Nephron progenitor cell (in vitro differentiated cells): ENCODE measurements at places on chromosomes 4 and X.

- H3K27ac ChIP-seq = peak overlapping the region; percentile 90
- H3K36me3 ChIP-seq = peaks cover 2% of the 10 kb centered on the region
- peaks cover 4% of the 10 kb centered on the region for H3K27me3 ChIP-seq
- H3K4me1 ChIP-seq = peaks cover 34% of the 10 kb centered on the region
- no peak overlapping the region for H3K4me3 ChIP-seq
Measured at GRCh38 chr4:151583157-151583914, 174.4 kb downstream of the FHIP1A start.

- DNase-seq = no peak
- H3K27me3 ChIP-seq = peaks cover 3% of the 10 kb centered on the region
- H3K27ac ChIP-seq = no peak overlapping the region
- no peaks in the 10 kb centered on the region for H3K36me3 ChIP-seq
- H3K4me1 ChIP-seq = peaks cover 4% of the 10 kb centered on the region
Measured at GRCh38 chr4:150126864-150127203, 48.6 kb downstream of the DCLK2 start.

DNA sequence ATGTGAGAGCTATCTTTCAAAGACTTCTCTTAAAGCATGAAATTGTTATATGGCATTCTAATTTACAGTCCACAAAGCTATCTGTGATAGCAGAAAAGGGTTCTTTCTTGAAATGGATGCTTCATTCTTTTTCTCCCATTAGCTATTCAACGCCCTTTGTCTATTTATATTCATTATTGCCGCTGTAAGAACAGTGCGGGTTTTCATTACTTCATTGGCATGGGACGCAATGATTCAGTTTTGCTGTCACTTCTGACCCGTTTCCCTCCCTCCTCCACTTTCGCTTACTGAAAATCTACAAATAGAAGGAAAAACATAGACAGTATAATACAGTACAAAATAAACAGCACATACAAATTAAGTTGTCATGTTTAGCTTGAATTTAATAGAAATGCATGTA, 394.6 kb downstream of the PCDH7 start:
- H3K36me3 ChIP-seq = no peaks in the 10 kb centered on the region
- no peak for DNase-seq
- H3K4me3 ChIP-seq = no peak overlapping the region

GRCh38 chr4:84878546-84878945, 87.9 kb downstream of the WDFY3 start:
- H3K4me1 ChIP-seq = no peaks in the 10 kb centered on the region
- no peak overlapping the region for H3K4me3 ChIP-seq
- H3K27me3 ChIP-seq = no peaks in the 10 kb centered on the region
- DNase-seq = no peak

DNA sequence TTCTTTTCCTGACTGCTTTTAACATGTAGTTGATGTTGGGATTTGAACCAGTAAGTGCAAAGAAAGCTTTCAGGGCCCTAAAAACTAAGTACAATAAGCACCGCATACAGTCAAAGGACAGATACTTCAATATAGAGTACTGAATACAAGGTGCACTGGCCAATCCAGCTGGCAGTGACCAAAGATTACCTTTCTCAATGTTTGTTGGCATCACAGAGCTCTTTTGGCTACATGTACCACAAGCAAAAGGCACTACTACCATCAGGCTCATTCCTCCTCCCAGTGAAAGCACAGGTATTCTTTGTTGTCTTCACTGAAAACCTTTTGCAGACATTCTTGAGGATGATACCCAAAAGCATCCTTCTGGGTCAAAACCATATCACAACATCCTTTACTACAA, 65.2 kb upstream of the ZCCHC13 start:
- peaks cover 31% of the 10 kb centered on the region for H3K36me3 ChIP-seq

DNA sequence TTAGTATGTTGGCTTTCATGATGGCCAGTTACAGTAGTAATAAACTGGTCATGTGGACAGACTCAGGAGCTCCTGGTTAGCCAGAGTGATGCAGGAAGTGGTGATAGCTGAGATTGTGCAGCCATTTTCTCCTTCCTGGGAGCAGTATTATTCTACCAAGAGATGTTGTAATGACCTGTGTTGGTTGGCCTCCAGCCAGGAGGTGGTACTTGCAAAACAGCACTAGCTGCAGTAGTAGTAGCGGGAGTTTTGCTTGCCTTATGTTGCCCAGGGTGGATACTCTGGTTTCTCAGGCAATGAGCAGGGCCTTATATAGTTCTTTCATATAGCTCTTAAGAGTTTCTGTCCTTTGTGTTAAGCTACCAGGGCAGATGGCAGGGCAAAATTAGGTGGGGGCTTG, 998.8 kb downstream of the GLUD2 start:
- no peaks in the 10 kb centered on the region for H3K36me3 ChIP-seq
- H3K27me3 ChIP-seq = peaks cover 4% of the 10 kb centered on the region
- no peaks in the 10 kb centered on the region for H3K4me1 ChIP-seq
- no peak overlapping the region for H3K27ac ChIP-seq
- DNase-seq = no peak

- H3K27ac ChIP-seq = peak overlapping the region; percentile 99
- peaks cover 24% of the 10 kb centered on the region for H3K36me3 ChIP-seq
- H3K4me3 ChIP-seq = peak overlapping the region; percentile 98
- no peak for DNase-seq
- H3K4me1 ChIP-seq = peaks cover 58% of the 10 kb centered on the region
Measured at GRCh38 chr4:120065974-120066516, 603 bp downstream of the MAD2L1 start.

DNA sequence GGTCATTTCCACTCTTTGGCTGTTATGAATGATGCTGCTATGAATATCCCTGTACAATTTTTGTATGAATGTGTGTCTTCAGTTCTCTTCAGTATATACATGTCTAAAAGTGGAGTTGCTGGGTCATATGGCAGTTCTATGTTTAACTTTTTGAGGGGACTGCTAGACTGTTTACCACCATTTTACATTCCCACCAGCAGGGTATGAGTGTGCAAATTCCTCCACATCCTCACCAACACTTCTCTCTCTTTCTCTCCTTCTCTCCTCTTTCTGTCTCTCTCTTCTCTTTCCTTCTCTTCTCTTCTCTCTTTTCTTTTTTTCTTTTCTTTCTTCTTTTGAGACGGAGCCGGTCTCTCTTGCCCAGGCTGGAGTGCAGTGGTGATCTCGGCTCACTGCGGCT, 7.8 kb downstream of the WWC2 start:
- no peak for DNase-seq
- peaks cover 45% of the 10 kb centered on the region for H3K4me1 ChIP-seq
- no peak overlapping the region for H3K27ac ChIP-seq

GRCh38 chr4:10565166-10565780, 108.0 kb upstream of the ZNF518B start:
- H3K4me3 ChIP-seq = no peak overlapping the region
- DNase-seq = no peak
- H3K36me3 ChIP-seq = no peaks in the 10 kb centered on the region
- H3K27me3 ChIP-seq = no peaks in the 10 kb centered on the region
- H3K27ac ChIP-seq = no peak overlapping the region

GRCh38 chr4:2101346-2102044, 42.4 kb downstream of the NAT8L start:
- H3K4me1 ChIP-seq = no peaks in the 10 kb centered on the region
- DNase-seq = no peak
- peaks cover 22% of the 10 kb centered on the region for H3K27me3 ChIP-seq
- H3K27ac ChIP-seq = no peak overlapping the region

- H3K27me3 ChIP-seq = peaks cover 5% of the 10 kb centered on the region
- no peaks in the 10 kb centered on the region for H3K4me1 ChIP-seq
- DNase-seq = no peak
- no peaks in the 10 kb centered on the region for H3K36me3 ChIP-seq
- no peak overlapping the region for H3K27ac ChIP-seq
- no peak overlapping the region for H3K4me3 ChIP-seq
Measured at GRCh38 chr4:147198411-147199051, 252.9 kb upstream of the TTC29 start.

- no peaks in the 10 kb centered on the region for H3K36me3 ChIP-seq
- H3K27ac ChIP-seq = no peak overlapping the region
- peaks cover 64% of the 10 kb centered on the region for H3K27me3 ChIP-seq
- DNase-seq = no peak
Measured at GRCh38 chr4:186105647-186106321, 1.3 kb downstream of the FAM149A start.

GRCh38 chrX:44002567-44002966, 29.4 kb upstream of the NDP start:
- no peaks in the 10 kb centered on the region for H3K4me1 ChIP-seq
- no peaks in the 10 kb centered on the region for H3K36me3 ChIP-seq
- H3K4me3 ChIP-seq = no peak overlapping the region
- H3K27ac ChIP-seq = no peak overlapping the region

DNA sequence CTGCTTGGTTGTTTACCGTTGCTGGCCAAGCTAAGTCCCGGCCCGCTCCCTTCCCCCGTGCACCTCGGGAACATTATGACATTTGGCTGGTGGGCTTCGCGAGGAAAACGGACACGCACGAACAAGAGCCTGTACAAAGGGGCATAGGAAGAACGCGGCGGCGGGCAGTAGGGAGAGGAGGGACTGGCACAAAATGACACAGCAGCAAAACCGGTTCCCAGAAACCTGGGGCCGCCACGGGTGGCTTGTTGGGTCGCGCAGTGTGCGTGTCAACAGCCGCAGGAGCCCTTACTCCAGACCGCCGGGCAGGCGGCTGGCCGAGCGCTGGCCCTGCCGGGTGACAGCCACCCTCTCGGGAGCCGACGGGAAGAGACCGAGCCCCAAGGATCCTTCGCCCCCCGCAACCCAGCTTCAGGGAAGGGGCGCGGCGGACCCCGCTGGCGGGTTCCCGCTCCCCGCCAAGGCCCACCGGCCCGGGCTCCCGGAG, 1.6 kb upstream of the LIN54 start:
- H3K36me3 ChIP-seq = peaks cover 9% of the 10 kb centered on the region
- H3K27ac ChIP-seq = peak overlapping the region; percentile 92
- H3K4me3 ChIP-seq = peak overlapping the region; percentile 94

DNA sequence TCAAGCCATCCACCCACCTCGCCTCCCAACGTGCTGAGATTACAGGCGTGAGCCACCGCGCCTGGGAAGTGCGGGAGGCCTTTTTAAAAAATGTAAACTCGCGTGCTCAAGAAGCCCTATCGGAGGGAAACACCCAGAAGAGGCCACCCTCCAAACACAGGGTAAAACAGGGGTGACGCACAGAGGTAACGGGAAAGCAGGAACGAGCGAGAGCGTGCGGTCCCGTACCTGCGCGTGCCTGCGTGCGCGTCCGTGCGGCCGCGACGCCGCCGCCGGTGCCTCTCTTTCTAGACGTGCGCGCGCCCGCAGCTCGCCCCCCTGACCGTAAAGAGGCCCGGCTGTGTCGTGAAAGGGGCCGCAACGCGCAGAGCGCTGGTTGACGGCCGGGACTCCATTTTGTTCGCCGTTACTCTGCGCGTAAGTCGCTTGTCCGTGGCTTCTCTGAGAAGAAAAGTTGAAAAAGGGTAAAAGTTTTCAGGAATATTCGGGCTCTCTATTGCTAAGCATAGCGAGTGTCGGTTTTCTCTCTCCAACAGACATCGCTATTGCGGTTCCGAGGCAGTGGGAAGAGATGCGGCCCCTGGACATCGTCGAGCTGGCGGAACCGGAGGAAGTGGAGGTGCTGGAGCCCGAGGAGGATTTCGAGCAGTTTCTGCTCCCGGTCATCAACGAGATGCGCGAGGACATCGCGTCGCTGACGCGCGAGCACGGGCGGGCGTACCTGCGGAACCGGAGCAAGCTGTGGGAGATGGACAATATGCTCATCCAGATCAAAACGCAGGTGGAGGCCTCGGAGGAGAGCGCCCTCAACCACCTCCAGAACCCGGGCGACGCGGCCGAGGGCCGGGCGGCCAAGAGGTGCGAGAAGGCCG, at the start of gene MRFAP1:
Gene MRFAP1 (plus strand): TSS at position 394 of the 872 bp plus-strand sequence. CDS start 178 bp downstream, at position 572.
- peak within 1 kb of the TSS; percentile 100 for H3K27ac ChIP-seq
- H3K4me1 ChIP-seq = peaks cover 39% of the 10 kb centered on the region
- DNase-seq = peak; percentile 90
- peak within 1 kb of the TSS; percentile 99 for H3K4me3 ChIP-seq
- peaks cover 7% of the 10 kb centered on the region for H3K27me3 ChIP-seq

DNA sequence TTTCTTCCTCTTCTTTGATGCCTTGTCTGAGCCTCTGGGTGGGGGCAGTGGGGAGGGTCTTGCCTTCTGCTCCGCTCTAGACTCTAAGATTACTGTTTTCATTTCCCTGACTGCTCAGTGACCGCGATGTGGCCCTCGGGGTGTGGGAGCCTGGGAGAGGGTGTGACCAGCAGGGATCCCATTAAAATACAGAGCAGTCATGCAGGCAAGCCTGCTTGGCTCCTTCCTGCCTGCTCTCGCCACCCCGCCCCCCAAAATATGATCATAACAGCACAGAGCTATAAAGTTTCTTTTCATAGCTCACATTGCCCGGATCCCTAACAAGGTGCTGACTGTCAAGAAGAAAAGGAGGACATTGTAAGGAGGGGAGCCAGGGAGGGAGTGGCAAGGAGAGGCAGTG, 332.9 kb downstream of the RAB28 start:
- H3K4me3 ChIP-seq = no peak overlapping the region
- peaks cover 7% of the 10 kb centered on the region for H3K4me1 ChIP-seq
- no peak for DNase-seq
- no peak overlapping the region for H3K27ac ChIP-seq

- DNase-seq = no peak
- no peaks in the 10 kb centered on the region for H3K4me1 ChIP-seq
- H3K27me3 ChIP-seq = no peaks in the 10 kb centered on the region
- no peak overlapping the region for H3K4me3 ChIP-seq
- H3K27ac ChIP-seq = no peak overlapping the region
Measured at GRCh38 chr4:163201358-163201757, 34.7 kb upstream of the NAF1 start.

GRCh38 chr4:89727238-89727637, 109.7 kb downstream of the SNCA start:
- no peak for DNase-seq
- H3K27ac ChIP-seq = no peak overlapping the region
- H3K4me3 ChIP-seq = no peak overlapping the region
- no peaks in the 10 kb centered on the region for H3K27me3 ChIP-seq

DNA sequence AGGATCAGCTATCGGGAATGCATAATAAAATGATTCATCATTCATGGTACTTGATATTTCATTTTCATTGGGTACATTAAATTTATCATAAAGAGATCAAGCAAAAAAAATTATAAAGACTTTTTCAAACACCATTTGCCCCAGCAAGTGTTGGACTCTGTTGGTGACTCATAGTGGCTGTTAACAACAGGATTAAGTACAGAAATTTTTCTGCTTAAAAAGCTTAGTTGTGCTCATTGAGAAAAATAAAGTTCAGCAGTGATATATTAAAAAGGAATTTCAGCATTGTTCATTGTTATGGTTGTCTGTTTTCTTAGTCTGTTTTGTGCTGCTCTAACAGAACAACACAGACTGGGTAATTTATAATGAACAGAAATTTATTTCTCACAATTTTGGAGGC, 86.2 kb upstream of the PCDH10 start:
- H3K36me3 ChIP-seq = no peaks in the 10 kb centered on the region
- H3K4me1 ChIP-seq = peaks cover 10% of the 10 kb centered on the region
- DNase-seq = no peak
- H3K27ac ChIP-seq = no peak overlapping the region
- H3K4me3 ChIP-seq = no peak overlapping the region

DNA sequence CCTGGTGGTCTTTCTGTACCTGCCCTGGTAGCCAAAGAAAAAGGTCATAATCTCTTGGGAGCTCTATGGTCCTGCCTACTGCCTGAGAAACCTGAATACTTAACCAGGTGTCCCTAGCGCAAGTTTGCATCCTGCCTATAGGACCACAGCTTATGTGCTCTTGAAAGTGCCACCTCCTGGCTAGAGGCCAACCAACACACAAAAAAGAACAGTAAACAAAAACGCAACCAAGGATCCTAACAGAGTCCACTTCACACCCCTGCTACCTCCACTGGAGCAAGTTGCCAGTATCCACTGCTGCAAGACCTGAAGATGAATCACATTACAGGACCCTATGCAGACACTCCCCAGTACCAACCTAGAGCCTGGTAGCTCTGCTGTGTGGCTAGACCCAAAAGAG, 103.2 kb upstream of the PABPC5 start:
- no peak overlapping the region for H3K27ac ChIP-seq
- peaks cover 4% of the 10 kb centered on the region for H3K27me3 ChIP-seq
- no peaks in the 10 kb centered on the region for H3K36me3 ChIP-seq
- DNase-seq = no peak
